ENCODE measurements at places on chromosomes 6 and 20. TPM values are rescaled to one million over a fixed set of nuclear protein-coding genes. Genes with fewer than 3 reads are reported as not detected.

DNA sequence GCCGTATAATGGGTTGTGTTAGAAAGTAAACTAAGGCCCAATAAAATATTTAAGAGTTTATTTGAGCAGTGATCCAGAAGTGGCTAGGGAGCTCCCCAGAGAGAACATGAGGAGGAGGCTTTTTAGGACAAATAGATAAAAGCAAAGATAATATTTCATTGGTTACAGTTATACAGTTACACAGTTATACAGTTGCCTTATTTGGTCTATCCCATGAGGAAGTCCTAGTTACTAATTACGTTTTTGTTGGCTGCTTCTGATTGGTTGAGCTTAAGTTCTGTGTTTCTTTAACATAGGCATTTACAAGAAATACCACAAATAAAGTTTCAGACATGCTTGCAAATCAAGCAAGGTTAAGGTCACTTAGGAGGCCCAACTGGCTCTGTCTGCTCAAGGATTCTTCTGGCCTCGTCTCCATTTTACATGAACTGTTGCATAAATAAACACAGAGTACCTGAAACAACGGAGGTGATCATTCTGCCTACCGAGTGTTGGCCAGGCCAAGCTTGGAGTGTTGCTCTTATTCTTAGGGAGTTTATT is 7.0 kb downstream of the UBD start:
- DNase-seq, result peak; percentile 26

- no peak for DNase-seq
Observed at GRCh38 chr6:34544776-34545471, 11.2 kb downstream of the SPDEF start.

The CTNNBL1 gene
- total RNA-seq, result 74.9 TPM

DNA sequence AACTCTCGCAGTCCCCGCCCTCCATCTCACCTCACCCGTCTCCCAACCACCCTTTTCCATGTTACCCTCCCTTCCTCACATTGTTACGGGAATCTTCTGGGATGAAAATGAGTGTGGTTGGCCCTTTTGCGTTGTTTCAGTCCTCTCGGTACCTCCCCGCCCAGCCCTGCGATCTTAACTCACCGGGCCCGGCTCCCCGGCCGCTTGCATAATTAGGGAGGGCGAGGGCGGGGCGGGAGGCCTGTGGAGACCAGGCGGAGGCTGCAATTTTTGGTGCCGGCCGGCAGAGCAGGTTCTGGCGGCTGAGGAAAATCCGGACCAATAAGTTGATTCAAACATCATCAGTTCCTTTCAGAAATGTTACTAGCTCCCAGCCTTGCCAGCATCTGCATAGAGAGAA is 25.2 kb downstream of the TFAP2B start:
- DNase-seq, result no peak

- no peak for DNase-seq
Observed at GRCh38 chr6:85405175-85405852, 44.6 kb upstream of the NT5E start.

All from activated CD8-positive, alpha-beta T cell treated with anti-CD3 and anti-CD28 coated beads for 36 hours (primary cell).